ENCODE measurements at places on chromosomes 12 and 14.

- no peak for DNase-seq
These were observed 167.5 kb downstream of the KCNC2 start for GRCh38 chr12:75042125-75042524.

DNA sequence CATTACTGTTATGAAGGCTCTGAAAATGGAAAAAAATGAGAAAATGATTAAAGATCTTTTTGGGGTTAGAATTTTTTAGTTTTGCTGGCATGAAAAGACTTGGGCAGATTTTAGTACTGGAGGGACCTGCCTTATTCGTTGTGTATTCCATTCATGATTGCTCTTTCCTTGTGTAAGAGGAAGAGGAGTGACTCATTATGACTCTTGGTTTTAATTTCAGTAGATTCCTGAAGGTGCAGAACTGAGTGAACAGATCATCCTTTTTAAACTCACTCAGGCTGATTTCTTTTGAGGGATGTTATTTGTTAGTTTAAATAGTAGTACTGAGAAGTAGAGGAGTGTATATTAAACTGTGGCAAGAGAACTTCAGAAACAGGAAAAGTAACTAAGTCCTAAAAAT, 41.6 kb downstream of the AKAP6 start:
- DNase-seq, result no peak

DNA sequence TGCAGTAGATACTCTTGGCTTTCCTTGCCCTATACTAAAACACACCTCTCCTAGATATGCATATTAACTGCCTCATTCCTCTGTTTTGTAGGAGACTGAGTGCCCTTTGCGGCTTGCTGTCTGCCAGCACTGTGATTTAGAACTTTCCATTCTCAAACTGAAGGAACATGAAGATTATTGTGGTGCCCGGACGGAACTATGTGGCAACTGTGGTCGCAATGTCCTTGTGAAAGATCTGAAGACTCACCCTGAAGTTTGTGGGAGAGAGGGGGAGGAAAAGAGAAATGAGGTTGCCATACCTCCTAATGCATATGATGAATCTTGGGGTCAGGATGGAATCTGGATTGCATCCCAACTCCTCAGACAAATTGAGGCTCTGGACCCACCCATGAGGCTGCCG, 15.4 kb downstream of the TRAFD1 start:
- DNase-seq, result no peak

- DNase-seq, result no peak
These were observed 63.4 kb downstream of the ANO4 start for GRCh38 chr12:100857971-100858370.
